ENCODE measurements at places on chromosomes 2 and 18. TPM values are rescaled to one million over a fixed set of nuclear protein-coding genes. Genes with fewer than 3 reads are reported as not detected.
A peak's percentile ranks its signal among the peaks of the same experiment; 100 is the strongest.

Gene AAK1
- 30.5 TPM for total RNA-seq

Gene ASB18
- total RNA-seq = not detected

Gene LAMA3
- total RNA-seq = 0.90 TPM

Gene SLC16A14
- total RNA-seq = 1.2 TPM

Gene NDUFAF7
- 41.4 TPM for total RNA-seq

Gene STPG4
- 0.42 TPM for total RNA-seq

Gene BCL2
- total RNA-seq = 1.4 TPM

Gene RAD51AP2
- total RNA-seq = not detected

Gene FTCDNL1
- 2.0 TPM for total RNA-seq

Gene MYO5B
- total RNA-seq = 16.8 TPM

Gene VWC2L
- total RNA-seq = not detected

Gene RAB17
- 235 TPM for total RNA-seq

Gene SIX3
- total RNA-seq = 5.7 TPM

Gene GATA6
- 288 TPM for total RNA-seq

Gene ARHGAP15
- 2.0 TPM for total RNA-seq

- no peak for DNase-seq
These were observed 45.2 kb upstream of the ST3GAL5 start for GRCh38 chr2:85933753-85934594.

GRCh38 chr2:207974216-207974605, 51.1 kb downstream of the PLEKHM3 start:
- no peak for DNase-seq

- DNase-seq = peak; percentile 42
These were observed 68.8 kb downstream of the ADI1 start for GRCh38 chr2:3450385-3451010.

- DNase-seq = no peak
These were observed 160.8 kb upstream of the NOSTRIN start for GRCh38 chr2:168641636-168642035.

GRCh38 chr2:127117603-127118002, 10.6 kb upstream of the BIN1 start:
- no peak for DNase-seq

DNA sequence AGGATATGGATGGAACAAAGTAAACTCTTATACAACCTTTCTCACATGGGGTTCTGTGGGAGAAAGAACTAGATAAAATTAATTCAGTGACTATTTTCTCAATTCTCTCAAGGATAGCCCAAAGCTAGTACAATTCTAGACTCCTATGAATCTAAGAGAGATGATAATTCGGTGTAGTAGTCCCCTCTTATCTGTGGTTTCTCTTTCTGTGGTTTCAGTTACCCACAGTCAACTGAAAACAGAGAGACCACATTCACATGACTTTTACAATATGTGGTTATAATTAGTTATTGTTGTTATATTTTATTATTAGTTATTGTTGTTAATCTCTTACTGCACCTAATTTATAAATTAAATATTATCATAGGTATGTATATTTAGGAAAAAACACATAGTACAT, 53.5 kb upstream of the C2orf15 start:
- DNase-seq = no peak

DNA sequence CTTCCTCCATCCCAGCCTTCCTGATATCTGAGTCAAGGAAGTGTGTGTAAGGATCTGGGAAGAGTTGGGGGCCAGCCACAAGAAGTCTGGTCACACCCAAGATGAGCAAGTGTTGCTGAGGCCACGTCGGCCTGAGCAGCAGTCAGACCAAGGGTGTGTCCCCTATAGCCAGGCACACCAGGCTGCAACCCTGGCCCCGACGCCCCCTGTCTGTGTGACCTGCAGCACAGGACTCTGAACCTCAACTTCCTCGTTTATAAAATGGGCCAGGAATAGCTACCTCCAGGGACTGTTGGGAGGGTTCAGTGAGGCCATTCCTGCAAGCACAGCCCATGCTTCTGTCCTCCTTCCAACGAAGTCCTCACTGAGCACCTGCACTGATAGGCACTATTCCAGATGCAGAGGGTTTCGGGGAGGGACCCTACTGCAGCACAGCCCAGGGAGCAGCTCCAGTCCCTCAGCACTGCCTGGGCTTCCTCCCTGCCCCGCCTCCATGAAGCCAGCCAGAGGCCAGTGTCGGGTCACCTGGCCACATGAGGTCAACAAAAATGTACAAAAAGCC, 13.3 kb downstream of the LIMS2 start:
- peak; percentile 50 for DNase-seq

DNA sequence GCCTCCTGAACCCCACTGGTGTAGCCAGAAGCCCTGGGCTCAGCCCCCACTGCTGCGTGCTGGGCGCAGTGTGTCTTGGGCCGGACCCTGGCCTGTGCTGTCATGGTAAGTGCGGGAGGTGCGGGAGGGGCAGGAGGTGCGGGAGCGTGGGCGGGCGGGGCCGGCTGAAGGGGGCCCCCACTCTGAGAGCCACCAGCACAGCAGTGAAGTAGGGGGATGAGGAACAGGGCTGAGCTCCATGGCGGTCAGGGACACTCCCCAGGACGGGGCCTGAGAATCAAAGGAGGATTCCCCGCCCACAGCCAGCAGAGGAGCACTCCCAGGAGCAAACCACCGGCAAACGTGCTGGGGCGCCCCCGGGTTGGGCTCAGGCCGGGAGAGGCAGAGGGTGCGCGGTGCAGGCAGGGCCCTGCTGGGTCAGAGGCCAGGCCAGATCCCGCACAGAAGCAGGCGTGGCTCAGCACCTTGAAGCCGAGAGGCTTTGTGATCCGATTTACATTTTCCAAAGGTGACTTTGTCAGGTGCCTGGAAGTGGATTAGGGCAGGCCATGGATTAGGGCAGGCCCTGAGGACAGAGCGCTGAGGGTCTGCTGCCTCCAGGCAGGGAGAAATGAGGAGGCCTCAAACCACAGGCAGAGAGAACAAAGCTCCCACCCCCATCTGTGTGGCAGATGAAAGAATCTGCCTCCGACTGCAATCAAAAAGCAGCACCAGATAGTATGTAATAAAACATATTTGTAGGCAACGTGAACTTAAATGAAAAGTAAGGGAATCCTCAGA, 152.0 kb upstream of the RAB6C start:
- DNase-seq = peak; percentile 94

GRCh38 chr2:35125278-35125677, 1230.3 kb upstream of the CRIM1 start:
- DNase-seq = no peak

- DNase-seq = no peak
These were observed 357.0 kb downstream of the GALNT13 start for GRCh38 chr2:154228566-154229280.

DNA sequence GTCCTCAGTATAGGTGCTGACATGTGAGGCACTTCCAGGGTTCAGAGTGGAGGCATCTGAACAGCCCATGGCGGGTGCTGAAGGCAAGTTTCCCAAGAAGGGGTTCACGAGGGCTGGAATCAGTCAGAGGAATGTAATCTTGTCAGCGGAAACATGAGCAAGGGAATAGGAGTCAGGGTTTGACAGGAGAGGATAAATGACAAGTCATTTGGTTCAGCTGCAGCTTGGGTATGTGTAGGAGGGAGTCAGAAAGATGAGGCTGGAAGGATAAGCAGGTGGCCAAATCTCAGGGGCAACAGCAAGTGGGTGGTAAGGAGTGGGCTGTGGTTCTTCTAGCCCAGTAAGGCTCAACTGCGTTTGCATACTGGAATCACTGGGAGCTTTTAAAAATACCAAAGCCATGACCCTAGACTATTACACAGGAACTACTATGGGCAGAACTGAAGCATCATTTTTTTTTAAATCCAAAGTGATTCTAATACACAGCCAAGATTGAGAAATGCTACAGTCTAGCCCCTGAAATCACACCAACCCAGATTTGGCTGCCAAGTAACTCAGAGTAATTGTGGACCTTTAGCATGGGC, 41.8 kb upstream of the NAB1 start:
- no peak for DNase-seq

DNA sequence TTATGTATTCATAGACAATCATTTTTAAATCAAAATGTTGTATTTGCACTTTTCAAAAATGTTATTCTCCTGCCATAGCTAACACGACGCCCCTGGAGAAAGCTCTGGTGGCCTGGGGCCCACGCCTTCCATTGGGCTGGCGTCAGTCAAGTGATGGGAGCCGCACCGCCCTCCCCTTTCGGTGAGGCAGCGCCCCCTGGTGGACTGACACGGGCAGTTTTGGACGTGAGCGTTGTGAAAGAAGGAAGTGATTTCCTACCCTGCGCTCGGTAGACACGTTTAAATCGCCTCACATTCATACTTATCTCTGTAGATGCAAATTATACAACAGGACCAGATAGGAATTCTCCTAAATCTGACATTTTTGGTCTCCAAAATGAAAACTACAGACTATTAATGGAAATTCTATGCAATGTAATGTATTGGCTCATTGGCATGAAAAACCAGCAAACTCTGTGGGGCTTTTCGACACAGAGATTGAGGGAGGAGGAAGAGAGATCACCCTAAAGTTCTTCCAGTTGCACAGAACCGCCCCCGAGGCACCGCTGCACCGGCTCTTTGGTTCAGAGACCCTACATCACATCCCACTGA, 326.2 kb upstream of the SOX11 start:
- DNase-seq = peak; percentile 95

DNA sequence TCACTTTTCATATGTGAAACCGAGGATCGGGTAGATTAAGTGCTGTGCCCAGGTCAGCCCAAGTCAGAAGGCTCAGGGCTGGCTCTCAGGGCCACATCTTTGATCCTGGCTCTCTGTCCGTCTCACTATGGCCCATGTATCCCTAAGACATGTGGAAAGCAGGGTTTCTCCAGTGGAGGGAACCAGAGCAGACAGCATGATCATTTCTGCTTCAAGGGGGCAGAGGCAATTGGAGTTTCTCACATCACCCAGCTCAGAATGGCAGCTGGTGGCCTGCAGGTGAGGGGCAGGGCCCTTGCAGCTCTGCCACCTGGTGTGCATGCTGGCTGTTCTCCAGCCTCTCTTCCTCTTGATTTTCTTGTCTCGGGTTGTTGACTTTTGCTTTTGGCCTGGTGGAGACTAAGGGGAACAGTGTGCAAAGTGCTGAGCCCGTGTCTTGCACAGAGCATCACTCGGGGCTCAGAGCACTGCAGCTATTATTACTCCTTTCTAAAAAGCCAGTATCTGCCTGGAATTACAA, 27.0 kb downstream of the LDLRAD4 start:
- DNase-seq = peak; percentile 44

DNA sequence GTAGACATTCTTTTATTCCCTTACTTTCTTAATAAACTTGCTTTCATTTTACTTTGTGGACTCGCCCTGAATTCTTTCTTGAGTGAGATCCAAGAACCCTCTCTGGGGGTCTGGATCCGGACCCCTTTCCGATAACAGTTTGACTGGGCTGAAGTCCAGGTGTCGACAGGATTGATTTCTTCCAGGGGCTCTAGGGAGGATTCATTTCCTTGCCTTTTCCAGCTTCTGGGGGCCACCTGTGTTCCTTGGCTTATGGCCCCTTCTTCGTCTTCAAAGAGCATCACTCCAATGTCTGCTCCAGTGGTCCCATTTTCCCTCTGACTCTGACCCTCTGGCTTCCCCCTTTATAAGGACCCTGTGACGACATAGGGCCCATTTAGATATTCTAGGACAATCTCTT, 67.5 kb downstream of the COPS8 start:
- no peak for DNase-seq

DNA sequence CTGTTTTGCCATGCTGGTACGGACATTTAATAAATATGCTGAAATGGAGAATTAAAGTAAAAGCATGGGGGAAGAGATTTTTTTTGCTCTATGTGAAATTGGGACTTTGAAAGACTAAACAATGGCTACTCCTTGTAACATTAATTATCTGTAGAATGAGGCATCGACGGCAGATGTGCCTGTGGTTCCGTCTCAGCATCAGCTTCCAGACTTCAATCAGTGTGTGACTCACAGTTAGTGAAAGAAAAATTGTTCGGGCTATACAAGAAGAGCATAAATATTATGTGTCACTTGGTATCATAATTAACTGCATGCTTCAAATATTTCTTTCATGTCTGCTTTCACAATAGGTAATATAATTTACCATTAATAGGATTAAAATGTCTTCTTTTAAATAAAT, 117.0 kb upstream of the SMIM21 start:
- DNase-seq = no peak

- DNase-seq = no peak
These were observed 213.8 kb upstream of the MGAT5 start for GRCh38 chr2:134039912-134040581.

- DNase-seq = no peak
These were observed 1070.3 kb upstream of the CELF4 start for GRCh38 chr18:38635709-38636430.

GRCh38 chr2:179417436-179417949, 152.9 kb upstream of the SESTD1 start:
- no peak for DNase-seq

GRCh38 chr2:205193836-205194228, 488.5 kb upstream of the NRP2 start:
- no peak for DNase-seq

GRCh38 chr2:109193807-109194619, 65.0 kb downstream of the SH3RF3 start:
- DNase-seq = no peak

DNA sequence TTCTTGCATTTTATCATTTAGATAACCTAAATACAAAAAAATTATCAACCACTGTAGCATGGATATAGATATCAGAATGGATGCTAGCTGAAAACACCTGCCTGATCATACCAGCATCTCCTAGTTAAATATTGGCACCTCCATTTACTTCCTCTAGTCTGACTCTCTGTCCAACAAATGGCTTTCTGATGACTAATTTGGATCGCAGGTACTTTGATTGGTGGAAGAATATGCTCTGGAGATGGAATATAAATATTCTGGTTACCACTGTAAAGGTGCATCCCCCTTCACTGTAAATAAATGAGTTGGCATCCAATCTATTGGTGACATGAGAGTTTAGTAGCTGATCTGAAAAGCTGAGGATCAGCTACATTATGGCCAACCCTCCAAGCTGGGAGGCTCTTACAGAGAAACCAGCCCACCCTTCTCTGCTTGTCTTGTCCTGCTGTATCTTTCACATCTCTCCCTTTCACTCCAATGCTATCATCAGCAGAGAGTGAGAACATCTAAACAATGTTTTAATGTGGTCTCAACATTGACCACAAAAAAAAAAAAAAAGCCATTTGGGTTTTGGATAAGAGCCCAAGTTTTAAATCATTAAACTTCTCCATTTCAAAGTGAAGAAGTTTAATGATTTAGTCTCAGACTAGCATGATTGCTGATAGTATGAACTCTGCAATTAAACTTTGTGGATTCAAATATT, 90.5 kb downstream of the PMAIP1 start:
- no peak for DNase-seq

GRCh38 chr2:4370422-4371090, 667.2 kb downstream of the DCDC2C start:
- no peak for DNase-seq

- peak; percentile 79 for DNase-seq
These were observed 4.6 kb downstream of the TGIF1 start for GRCh38 chr18:3454365-3455089.

DNA sequence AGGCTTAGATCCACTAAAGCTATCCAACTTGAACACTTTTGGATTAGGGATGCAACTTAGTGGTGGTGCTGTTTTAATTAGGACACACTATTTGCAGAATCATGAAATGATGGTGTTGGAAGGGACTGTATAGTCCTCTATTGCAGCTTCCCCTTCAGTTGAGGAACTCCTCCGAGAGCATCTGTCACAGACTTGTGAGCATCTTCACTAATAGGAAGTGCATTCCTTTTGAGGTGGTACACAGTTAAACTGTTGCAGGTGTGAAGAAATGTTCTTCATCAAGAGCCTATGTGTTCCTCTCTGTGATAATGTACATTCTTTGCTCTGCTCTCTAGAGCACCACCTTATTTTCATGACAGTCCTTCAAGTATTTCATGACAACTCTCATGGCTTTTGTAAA, 197.4 kb downstream of the CAMKMT start:
- no peak for DNase-seq

All from endodermal cell (in vitro differentiated cells).